ENCODE measurements at places on chromosomes 13 and 19.

GRCh38 chr13:80215368-80215767, 125.6 kb downstream of the SPRY2 start:
- DNase-seq: peak; percentile 48

DNA sequence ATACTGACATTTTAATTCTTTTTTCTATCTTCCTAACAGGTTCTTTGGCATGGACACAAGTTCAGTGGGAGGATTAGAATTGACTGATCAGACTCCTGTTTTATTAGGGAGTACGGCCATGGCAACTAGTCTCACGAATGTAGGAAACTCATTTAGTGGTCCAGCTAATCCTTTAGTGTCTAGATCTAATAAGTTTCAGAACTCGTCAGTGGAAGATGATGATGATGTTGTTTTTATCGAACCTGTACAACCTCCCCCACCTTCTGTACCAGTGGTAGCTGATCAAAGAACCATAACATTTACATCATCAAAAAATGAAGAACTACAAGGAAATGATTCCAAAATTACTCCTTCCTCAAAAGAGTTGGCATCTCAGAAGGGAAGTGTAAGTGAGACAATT, 34.5 kb downstream of the ZMYM2 start:
- no peak for DNase-seq

DNA sequence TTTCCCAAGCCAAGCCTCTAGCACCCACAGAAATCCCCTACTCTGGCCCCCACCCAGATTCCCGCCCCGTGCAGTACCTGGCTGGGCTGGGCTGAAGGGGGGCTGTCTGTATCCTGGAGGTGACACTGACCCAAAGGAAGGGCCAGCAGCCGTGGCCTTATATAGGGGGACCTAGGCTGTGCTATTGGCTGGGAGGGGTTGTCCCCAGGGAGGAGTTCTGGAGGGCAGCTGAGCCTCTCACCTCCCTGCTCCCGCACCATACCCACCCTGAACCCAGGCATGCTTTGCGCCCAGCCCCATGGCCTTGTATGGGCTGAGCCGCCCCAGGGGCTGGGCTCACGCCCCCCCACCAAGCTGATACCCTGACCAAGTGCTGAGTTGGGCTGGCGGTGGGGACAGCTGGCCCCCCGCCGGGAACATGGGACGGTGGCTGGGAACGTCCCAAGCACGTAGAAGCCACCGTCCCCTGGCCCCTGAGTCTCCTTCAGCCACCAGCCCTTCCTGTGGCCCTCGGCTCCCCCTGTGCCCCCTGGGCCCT, at the start of gene CKM:
CKM (minus strand) TSS at position 132 of the 538 bp plus-strand sequence. CDS start 3,162 bp downstream, outside the sequence.
- no peak for DNase-seq

DNA sequence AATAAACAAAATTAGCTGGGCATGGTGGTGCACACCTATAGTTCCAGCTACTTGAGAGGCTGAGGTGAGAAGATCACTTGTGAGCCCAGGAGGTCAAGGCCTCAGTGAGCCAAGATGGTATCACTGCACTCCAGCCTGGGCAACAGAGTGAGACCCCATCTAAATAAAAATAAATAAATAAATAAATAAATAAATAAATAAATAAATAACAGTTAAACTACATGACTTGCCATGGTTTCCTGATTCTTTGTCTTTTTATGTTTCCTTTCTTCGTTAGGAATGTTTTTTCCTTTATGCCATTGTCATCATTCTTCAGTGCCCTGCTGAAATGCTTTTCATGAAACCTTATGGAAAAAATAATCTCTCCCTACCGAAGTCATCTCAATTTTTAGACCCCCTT, 35.2 kb upstream of the CXCL17 start:
- no peak for DNase-seq

GRCh38 chr13:110643768-110644421, 28.6 kb downstream of the NAXD start:
- DNase-seq: no peak

GRCh38 chr13:30128591-30128990, 178.8 kb downstream of the KATNAL1 start:
- no peak for DNase-seq

All from renal cortical epithelial cell (primary cell).